ENCODE measurements at places on chromosomes 1 and 21.

- DNase-seq: no peak
These were observed 6.0 kb upstream of the EEIG2 start for GRCh38 chr1:108553905-108554304.

DNA sequence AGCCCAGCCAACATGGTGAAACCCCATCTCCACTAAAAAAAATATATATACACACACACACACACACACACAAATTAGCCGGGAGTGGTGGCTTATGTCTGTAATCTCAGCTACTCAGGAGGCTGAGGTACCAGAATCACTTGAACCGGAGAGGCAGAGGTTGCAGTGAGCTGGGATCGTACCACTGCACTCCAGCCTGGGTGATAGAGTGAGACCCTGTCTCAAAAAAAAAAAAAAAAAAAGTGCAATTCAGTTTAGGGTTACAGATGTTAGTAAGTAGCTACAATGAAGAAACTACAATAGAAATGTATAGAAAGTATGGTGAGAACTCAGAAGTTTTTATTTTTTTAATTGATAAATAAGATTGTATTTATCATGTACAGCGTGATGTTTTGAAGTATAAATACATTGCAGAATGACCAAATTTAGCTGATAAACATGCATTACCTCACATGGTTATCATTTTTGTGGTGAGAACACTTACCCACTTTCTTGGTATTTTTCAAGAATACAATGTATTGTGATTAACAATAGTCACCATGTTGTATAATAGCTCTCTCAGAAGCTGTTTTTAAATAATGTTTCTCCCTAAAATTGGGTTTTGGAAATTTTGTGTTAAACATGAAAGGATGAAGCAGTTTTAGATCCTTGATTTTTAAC, 17.9 kb downstream of the KDM1A start:
- no peak for DNase-seq

GRCh38 chr21:45383111-45383614, 21.8 kb upstream of the COL18A1 start:
- DNase-seq: no peak

DNA sequence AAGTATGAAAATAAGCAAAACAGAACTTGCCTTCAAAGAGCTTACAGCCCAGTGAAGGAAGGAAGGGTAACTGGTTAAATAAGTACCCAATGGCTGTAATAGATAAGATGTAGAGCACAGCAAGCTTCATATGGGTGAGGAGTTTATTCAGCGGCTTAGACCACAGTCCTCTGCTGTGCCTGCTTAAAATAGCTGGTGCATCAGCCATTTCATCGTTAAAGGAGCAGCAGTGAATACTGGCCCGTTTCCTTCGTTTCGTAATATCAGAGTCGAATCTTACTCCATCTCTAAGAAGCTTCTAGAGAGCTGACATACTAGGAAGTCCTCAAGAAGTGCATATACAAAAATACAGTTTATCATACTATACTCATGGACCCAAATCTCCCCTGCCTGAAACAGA, 286.5 kb downstream of the NFIA start:
- DNase-seq: no peak

GRCh38 chr1:67126111-67126746, 8.5 kb downstream of the C1orf141 start:
- peak; percentile 72 for DNase-seq

DNA sequence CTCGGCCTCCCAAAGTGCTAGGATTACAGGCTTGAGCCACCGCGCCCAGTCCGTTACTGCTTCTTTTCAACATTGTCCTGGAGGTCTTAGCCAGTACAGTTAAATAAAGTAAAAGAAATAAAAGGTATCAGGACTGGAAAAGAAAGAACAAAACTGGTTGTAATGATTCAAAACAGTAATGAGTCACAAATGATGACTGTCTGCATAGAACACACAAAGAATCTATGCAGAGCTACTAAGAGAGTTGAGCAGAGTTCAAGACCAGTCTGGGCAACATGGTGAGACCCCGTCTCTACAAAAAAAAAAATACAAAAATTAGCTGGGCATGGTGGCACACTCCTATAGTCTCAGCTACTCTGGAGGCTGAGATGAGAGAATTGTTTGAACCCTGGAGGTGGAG, 23.4 kb downstream of the BCAR3 start:
- peak; percentile 53 for DNase-seq

GRCh38 chr1:70907563-70908310, 139.9 kb downstream of the PTGER3 start:
- no peak for DNase-seq

DNA sequence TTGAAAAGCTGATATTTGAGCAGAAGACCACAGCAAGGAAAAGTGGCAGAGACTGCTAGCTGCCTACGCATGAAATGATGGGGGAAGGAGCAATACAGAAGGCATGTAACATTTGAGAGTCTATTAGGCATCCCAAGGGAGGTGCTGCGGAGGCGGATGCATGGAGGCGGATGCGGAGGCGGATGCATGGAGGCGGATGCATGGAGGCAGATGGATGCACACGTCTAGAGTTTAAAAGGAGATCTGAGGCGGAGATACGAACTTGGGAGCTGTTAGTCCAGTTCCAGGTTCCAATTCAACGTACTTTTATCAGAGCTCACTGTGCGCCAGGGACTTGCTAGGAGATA, 744 bp upstream of the DDX20 start:
- DNase-seq: no peak

DNA sequence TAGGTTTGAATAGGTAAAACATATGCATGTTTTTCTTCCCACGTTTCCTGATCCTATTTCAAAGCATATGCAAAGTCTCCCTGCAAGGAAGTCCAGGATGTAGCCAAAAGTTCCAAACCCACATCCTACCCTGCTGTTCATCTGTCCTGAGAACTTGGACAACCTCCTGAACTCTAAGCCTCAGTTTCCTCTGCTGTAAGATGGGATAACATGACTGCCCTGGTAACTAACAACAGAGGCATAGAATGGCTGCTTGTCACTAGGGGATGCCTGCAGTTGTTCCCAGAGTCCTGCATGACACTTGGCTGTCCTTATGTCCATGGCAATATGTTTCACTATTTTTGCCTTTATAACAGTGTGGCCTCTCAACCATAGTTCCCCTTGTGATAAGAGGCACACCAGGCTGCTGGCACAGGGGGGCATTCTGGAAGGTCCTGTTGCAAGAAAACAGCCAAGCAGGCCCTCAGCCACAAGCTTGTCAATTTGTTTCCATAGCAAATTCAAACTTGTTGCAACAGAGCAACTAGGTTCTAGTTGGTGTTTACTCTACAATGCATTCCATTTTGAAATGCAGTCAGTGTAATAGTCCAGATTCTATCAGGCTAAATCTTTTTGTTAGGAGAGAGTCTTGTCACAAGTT, 1.5 kb upstream of the HDGF start:
- peak; percentile 26 for DNase-seq

DNA sequence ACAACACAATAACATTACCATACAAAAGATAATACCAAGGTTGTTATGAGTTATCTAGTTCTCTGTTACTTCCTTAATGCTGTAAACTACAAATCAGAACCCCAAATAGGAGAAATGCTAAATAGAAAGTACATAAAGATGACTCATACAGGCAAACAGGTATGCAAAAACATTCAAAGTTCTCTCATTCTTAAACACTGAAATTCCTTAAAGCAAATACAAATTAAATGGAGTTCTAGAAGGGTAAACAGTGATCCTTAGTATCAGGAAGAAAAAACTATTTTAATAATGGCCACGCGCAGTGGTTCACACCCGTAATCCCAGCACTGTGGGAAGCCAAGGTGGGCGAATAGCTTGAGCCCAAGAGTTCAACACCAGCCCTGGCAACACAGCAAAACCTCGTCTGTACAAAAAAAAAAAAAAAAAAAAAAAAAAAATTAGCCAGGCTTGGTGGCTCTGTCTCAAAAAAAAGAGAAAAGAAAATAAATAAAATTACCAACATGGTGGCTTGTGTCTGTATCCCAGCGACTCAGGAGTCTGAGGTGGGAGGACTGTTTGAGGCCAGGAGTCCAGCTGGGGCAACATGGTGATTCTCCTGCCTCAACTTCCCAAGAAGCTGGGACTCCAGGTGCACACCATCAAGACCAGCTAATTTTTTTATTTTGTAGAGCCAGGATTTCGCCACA, 17.5 kb downstream of the FBXO42 start:
- DNase-seq: peak; percentile 59

GRCh38 chr1:218281285-218281684, 3.8 kb upstream of the RRP15 start:
- DNase-seq: no peak

DNA sequence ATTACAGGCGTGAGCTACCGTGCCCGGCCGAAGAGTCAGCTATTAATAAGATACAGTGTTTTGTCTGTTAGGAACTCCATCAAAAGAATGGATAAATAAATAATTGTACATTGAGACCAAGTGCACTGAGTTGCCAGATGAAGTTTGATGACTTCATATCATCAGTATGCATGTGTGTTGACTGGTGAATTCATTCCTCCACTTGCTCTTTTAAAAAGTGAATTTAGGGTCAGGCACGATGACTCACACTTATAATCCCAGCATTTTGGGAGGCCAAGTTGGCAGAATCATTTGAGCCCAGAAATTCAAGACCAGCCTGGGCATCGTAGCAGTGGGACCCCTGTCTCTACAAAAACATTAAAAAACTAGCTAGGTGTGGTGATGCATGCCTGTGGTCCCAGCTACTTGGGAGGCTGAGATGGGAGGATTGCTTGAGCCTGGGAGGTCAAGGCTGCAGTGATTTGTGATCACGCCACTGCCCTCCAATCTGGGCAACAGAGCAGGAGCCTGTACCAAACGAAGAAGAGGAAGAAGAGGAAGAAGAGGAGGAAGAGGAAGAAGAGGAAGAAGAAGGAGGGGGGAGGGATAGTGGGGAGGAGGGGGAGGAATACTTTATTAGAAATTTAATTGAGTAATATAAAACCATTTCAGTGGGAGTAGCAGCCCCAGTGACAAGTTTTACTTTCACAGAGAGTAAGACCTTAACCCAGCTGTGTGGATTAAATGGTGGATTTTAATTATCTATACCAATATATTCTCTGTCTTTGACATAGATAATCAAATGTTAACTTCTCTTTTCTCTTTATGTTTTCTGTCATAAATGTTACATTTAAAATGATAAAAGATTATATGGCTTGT, 74.9 kb downstream of the CCDC18 start:
- DNase-seq: peak; percentile 57

DNA sequence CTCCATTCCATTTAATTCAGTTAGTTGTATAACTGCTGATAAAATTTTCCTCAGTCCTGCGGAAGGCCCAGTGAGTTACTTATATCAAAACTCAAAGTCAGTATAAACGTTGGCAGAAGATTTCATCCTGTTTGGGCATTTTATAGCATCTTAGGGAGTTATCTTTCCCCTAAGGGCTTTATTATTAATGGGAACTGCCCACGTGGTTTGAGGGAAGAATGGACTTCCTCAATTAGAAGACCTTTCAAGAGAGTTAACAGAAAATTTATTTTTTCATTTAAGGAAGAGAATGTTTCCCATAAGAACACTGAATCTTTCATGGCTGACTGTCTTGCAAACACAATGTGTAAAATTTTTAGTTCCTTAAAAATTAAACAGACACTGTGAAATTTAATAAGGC, 400.1 kb downstream of the NEGR1 start:
- DNase-seq: no peak

GRCh38 chr1:29953961-29954360, 717.6 kb downstream of the PTPRU start:
- no peak for DNase-seq

- DNase-seq: peak; percentile 80
These were observed 42.2 kb upstream of the WNT4 start for GRCh38 chr1:22184892-22185612.

GRCh38 chr1:244212797-244213475, 161.9 kb downstream of the ZBTB18 start:
- DNase-seq: no peak

DNA sequence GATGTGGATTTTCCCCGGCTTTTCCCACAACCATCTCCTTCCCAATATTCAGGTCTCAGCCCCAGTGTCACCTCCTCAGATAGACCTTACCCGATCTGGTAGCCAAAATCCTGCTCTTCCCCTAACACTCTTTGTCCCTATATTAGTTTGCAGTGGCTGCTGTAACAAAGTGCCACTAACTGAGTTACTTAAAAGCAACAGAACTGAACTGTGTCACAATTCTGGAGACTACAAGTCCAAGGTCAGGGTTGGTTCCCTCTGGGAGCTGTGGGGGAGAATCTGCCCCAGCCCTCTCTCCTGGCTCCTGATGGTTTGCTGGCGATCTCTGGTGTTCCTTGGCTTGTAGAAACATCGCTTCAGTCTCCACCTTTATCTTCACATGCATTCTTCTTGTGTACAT, 64.0 kb downstream of the NENF start:
- DNase-seq: no peak

- DNase-seq: peak; percentile 46
These were observed 8.4 kb upstream of the BGLAP start for GRCh38 chr1:156233426-156234127.

- DNase-seq: peak; percentile 61
These were observed 30.7 kb upstream of the SERBP1 start for GRCh38 chr1:67460676-67461500.

DNA sequence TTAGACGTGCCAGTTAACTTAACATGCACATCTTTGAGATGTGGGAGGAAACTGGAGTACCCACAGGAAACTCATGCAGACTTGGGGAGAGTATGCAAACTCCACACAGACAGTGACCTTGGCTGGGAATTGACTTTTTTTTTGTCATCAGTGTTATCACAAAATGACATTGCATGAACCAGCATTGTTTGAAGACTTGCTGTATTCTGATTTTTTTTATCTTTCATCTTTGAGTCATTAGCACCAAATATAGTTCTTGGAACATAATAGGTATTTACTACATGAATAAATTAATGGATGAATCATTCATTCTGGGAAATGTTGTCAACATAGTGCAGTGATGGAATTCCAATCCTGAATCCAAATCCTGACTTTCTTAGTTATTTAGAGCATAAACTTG, 77.0 kb downstream of the ATF6 start:
- peak; percentile 39 for DNase-seq

DNA sequence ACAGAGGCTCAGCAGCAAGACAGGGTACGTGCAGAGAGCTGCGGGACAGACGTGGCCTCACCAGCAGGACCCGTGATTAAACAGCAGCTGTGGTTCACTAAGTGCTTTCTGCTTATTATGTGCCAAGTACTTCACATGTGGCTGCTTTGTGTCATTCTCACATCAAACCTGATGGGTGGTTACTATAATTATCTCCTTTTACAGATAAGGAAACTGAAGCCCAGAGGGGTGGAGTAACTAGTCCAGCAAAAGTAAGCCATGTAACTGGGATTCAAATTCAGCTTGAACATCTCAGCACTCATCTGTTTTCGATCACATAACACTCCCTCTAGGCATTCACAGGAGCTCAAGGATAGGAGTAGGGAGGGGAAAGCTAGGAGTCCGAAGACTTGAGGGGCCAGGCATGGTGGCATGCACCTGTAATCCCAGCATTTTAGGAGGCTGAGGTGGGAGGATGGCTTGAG, 50.8 kb upstream of the CLIC4 start:
- DNase-seq: no peak

DNA sequence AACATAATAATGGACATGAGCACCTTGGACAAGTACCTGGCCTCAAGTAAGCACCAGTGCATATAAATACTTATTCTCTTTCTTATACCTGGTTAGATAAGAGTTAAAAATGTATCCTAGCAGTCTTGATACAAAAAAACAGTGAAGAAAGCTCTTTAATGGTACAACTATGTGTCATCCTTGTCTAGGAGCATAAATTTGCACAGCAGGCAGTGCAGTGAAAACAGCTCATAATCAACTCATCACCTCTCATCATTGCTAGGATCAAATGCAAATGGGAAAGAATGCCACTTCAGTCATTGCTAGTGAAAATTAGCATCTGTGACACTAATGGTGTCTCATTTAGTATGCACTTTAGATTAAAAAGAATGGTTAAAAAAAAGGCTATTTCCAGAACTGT, 7.6 kb downstream of the SAMSN1 start:
- DNase-seq: peak; percentile 15

GRCh38 chr1:201466492-201466891, 2.5 kb downstream of the PHLDA3 start:
- DNase-seq: peak; percentile 76
